Endodermal cell (in vitro differentiated cells): ENCODE measurements at places on chromosomes 16 and 17. TPM values are rescaled to one million over a fixed set of nuclear protein-coding genes. Genes with fewer than 3 reads are reported as not detected.

- no peak overlapping the region for H3K27ac ChIP-seq
- H3K27me3 ChIP-seq = peaks cover 39% of the 10 kb centered on the region
- H3K4me1 ChIP-seq = no peaks in the 10 kb centered on the region
These were observed 105.9 kb downstream of the ENGASE start for GRCh38 chr17:79180358-79181005.

- H3K4me1 ChIP-seq = peaks cover 36% of the 10 kb centered on the region
- H3K27me3 ChIP-seq = no peaks in the 10 kb centered on the region
- H3K27ac ChIP-seq = no peak overlapping the region
- H3K36me3 ChIP-seq = no peaks in the 10 kb centered on the region
These were observed 229.8 kb downstream of the SEC14L1 start for GRCh38 chr17:77370586-77370985.

- H3K36me3 ChIP-seq = no peaks in the 10 kb centered on the region
- no peaks in the 10 kb centered on the region for H3K27me3 ChIP-seq
- no peak overlapping the region for H3K27ac ChIP-seq
- peaks cover 8% of the 10 kb centered on the region for H3K4me1 ChIP-seq
- DNase-seq = peak; percentile 88
These were observed 10.6 kb upstream of the MFAP4 start for GRCh38 chr17:19397556-19398041.

DNA sequence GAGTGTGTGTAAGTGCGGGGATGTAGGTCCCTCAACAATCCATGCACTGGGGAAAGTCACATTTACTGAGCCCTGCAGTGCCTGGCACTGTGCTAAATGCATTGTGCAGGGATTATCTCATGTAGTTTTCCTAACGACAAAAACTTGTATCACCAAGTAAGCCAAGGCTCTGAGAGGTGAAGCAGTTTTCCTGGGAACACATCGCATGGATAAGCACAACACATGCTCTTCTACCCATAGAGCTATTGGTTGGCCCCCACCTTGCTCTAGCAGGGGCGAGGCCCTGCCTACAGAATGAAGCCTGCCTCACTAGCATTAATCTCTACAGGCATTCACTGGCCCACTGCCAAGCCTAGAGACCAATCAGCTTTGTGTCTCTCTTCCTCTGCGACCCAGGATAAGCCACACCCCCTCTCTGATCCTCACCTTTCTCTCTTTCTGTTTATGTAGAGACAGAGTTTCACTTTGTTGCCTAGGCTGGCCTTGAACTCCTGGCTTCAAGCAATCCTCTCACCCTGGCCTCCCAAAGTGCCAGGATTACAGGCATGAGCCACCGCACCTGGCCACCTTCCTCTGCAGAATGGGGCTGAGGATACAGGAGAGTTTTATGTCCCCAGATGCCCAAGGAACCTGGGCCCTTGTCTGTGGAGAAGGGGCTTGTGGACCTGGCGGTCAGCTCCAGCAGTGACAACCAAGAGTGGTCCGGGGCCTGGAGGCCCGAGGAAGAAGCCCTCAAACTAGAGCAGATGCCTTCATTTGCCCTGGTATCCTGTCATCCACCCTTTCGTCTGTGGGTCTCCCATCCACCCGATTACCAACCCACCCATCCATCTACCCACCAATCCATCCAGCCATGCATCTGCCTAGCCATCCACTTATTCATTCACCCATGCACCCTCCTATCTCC, 12.8 kb downstream of the CDH16 start:
- H3K36me3 ChIP-seq = no peaks in the 10 kb centered on the region
- DNase-seq = peak; percentile 75
- peaks cover 17% of the 10 kb centered on the region for H3K27me3 ChIP-seq
- H3K4me3 ChIP-seq = no peak overlapping the region
- H3K27ac ChIP-seq = no peak overlapping the region

DNA sequence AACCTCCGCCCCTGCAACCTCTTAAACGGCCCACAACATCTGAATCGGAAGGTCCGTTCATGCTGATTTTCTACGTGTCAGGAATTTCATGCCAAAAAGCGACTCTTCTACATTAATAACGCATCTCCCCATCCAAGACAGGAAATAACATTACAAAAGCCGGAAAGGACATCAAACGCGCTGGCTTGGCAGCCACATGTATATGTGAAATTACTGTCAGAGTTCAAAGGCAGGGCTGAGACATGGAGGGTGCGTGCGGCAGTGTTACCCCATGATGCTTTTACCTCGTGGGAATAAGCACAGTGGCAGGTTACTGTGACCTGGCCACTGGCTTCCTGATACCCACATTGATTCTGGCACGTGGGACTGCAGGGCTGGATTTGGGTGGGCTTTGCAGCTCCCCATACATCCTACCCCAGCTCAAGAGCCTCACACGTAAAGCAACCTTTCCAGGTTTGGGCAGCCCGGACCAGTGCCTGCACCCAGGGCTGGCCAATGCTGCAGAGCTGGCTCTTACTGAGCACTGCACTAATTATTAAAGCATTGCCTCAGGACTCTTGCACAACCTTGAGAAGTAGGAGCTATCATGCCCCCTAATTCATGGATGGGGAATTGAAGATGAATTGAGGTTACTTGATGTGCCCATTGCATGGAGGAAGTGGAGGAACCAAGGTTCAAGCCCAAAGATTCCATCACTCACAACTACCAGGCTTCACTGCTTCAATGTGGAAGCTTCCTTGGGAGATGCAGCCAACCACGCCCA, 120.6 kb upstream of the FOXF1 start:
- no peaks in the 10 kb centered on the region for H3K27me3 ChIP-seq
- no peaks in the 10 kb centered on the region for H3K36me3 ChIP-seq
- no peak overlapping the region for H3K27ac ChIP-seq
- H3K4me3 ChIP-seq = no peak overlapping the region

- H3K27ac ChIP-seq = peak overlapping the region; percentile 94
- H3K4me3 ChIP-seq = no peak overlapping the region
- no peaks in the 10 kb centered on the region for H3K4me1 ChIP-seq
- peak; percentile 95 for DNase-seq
- H3K36me3 ChIP-seq = no peaks in the 10 kb centered on the region
- H3K27me3 ChIP-seq = no peaks in the 10 kb centered on the region
These were observed 60.8 kb downstream of the TEX14 start for GRCh38 chr17:58630883-58631522.

GRCh38 chr17:29586676-29587469, 2.6 kb downstream of the GIT1 start:
- H3K27ac ChIP-seq = no peak overlapping the region
- H3K4me1 ChIP-seq = peaks cover 13% of the 10 kb centered on the region
- peak; percentile 47 for DNase-seq
- peaks cover 12% of the 10 kb centered on the region for H3K27me3 ChIP-seq
- no peak overlapping the region for H3K4me3 ChIP-seq

DNA sequence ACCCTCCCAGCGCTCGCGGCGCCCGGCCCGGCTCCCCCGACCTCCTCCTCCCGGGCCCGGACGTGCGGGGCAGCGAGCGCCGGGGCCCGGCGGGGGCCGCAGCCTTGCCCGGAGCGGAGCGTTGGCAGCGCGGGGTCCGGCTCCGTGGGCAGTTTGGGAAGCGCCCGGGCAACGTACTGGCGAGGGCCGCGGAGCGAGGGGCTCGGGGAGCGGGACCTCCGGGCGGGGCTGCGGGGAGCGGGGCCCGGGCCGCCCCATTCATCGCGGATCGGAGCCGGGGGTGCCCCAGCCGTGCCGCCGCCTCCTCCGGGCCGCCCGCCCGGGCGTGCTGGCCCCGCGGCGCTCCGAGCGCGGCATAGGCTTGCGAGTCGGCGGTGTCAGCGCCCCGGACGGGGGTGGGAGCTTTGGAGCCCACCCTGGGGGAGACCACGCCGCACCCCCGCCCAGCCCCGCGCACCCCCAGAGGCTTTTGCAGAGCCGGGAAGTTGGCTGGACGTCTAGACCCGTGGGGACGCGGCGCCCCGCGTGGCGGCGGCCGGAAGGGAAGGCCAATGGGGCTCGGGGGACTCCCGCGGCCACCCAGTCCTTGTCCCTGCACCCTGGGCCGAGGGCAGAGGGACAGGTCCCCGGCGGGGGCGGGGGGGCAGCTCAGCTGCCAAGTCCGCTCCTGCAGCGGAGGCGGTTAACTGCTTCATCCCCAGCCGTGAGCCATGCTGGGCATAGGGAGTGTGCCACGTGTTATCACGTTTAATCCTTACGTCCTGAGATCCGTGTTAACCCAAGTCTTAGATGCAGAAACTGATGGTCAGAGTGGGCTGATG, 852 bp downstream of the ZNF469 start:
- H3K36me3 ChIP-seq = no peaks in the 10 kb centered on the region
- H3K4me3 ChIP-seq = no peak overlapping the region
- peaks cover 50% of the 10 kb centered on the region for H3K27me3 ChIP-seq
- no peak overlapping the region for H3K27ac ChIP-seq

GRCh38 chr17:61199431-61200338, 200.0 kb upstream of the TBX2 start:
- no peaks in the 10 kb centered on the region for H3K4me1 ChIP-seq
- DNase-seq = no peak
- H3K27me3 ChIP-seq = no peaks in the 10 kb centered on the region
- no peaks in the 10 kb centered on the region for H3K36me3 ChIP-seq
- H3K4me3 ChIP-seq = no peak overlapping the region

DNA sequence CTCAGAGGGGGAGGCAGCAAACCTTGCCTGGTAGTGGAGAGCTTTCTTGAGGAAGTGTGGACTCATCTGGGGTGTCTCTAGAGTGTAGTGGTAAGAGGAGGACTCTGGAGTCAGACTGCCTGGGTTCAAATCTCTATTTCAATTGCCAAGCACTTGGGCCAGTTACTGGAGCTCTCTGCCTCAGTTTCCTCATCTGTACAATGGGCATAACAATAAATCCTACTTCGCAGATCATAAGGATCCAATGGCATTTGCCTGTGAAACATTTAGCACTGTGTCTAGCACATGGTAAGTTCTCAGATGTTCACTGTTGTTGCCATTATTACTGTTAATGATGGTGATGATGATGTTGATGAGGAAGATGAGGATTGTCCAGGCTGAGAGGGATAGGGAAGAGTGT, 23.6 kb upstream of the WFDC1 start:
- H3K4me1 ChIP-seq = no peaks in the 10 kb centered on the region
- H3K4me3 ChIP-seq = no peak overlapping the region
- H3K36me3 ChIP-seq = no peaks in the 10 kb centered on the region

GRCh38 chr16:68065716-68066305, 19.4 kb upstream of the NFATC3 start:
- no peaks in the 10 kb centered on the region for H3K4me1 ChIP-seq
- H3K27me3 ChIP-seq = no peaks in the 10 kb centered on the region
- no peak overlapping the region for H3K4me3 ChIP-seq
- peak overlapping the region; percentile 36 for H3K27ac ChIP-seq
- peak; percentile 24 for DNase-seq

DNA sequence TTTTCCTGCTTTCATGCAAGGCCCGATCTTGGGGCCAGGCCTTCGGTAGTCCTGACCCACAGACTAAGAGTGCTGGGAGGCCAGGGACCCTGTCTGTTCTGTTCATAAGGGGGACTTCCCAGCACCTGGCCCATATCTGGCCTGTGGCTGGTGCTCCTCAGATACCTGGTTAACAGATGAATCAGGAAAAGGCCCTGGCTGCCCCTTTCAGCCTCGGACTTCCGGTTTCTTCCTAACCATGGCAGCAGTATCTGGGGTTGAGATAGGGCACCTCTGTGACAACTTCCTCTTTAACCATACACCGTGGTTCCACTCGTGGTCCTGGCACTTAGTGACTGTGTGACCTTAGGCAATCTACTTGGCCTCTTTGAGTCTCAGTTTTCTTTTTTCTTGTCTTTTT, 18.4 kb downstream of the PLCG2 start:
- DNase-seq = no peak
- no peaks in the 10 kb centered on the region for H3K27me3 ChIP-seq
- no peaks in the 10 kb centered on the region for H3K36me3 ChIP-seq
- H3K4me1 ChIP-seq = peaks cover 4% of the 10 kb centered on the region

DNA sequence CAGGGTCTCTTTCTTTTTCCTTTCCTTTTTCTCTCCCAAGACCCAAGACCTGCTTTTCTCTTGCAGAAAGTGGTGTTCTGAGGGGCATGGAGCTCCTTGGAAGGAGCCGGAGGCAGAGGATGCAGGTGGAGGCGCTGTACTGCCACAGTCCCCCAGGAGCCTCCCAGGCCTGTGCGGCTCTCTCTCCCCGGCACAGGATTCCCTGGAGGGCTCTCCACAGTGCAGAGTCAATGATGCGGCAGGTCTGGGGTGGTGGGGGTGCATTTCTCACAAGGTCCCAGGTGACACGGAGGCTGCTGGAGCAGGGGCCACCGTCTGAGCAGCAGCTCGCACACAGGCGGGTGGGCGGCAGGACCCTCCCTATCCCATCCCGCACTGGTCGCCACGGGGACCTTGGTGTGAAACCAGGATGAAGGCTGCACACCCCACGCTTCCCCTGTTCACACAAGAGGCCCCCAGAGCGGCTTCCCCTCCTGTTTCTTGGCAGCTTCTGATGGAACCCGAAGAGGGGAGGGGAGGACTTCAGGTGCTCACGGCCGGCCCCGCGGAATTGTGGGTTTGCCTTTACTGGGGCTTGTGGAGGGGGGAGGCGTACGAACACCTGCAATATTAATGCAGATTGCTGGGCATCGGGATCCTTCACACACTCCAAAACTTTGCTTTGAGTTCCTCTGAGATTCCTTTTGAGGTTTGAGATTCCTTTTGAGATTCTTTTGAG, 186.9 kb downstream of the ENGASE start:
- no peaks in the 10 kb centered on the region for H3K27me3 ChIP-seq
- H3K27ac ChIP-seq = no peak overlapping the region
- no peaks in the 10 kb centered on the region for H3K4me1 ChIP-seq
- H3K4me3 ChIP-seq = no peak overlapping the region
- H3K36me3 ChIP-seq = no peaks in the 10 kb centered on the region

DNA sequence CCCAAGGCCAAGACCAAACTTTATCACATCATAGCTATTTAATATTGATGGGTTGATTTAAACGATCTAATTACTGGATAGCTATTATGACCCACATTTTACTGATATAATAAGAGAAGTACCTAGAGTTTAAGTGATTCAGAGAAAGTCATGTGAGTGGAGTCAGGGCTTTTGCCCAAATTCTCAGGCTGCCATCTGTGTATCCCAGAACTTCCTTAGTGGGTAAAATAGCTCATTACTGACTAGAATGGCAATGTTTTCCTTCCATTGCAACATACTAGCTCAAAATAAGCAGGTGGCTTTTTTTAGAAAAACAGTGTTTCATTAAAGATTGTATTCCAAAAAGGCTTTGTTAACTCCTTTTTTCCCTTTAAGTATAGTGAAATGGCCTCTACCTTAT, 113.9 kb upstream of the MAF start:
- DNase-seq = no peak
- H3K4me3 ChIP-seq = no peak overlapping the region
- no peaks in the 10 kb centered on the region for H3K27me3 ChIP-seq
- no peak overlapping the region for H3K27ac ChIP-seq
- H3K4me1 ChIP-seq = no peaks in the 10 kb centered on the region

GRCh38 chr17:30570191-30570590, 93.0 kb downstream of the GOSR1 start:
- peak; percentile 45 for DNase-seq
- H3K36me3 ChIP-seq = no peaks in the 10 kb centered on the region
- H3K27me3 ChIP-seq = no peaks in the 10 kb centered on the region

- no peaks in the 10 kb centered on the region for H3K27me3 ChIP-seq
- H3K4me1 ChIP-seq = no peaks in the 10 kb centered on the region
- DNase-seq = no peak
- no peak overlapping the region for H3K4me3 ChIP-seq
- H3K27ac ChIP-seq = no peak overlapping the region
These were observed 12.1 kb downstream of the DNAJC7 start for GRCh38 chr17:42005166-42005565.

Gene CACNG5
- 0.38 TPM in 2 of 3 replicates, not detected in the other for total RNA-seq

Gene PFAS
- 158 and 161 TPM in 2 replicates for total RNA-seq

Gene C16orf96
- 1.2 and 1.5 TPM in 2 replicates for total RNA-seq

Gene HCFC1R1
- total RNA-seq = 49.8 and 52.9 TPM in 2 replicates

Gene RUNDC3A
- total RNA-seq = 1.3 to 2.7 TPM (median 2.1 TPM) in 3 replicates
